CD4-positive, alpha-beta T cell treated with Interleukin-2 at 100 ng/mL for 4 hours (primary cell): ENCODE measurements at places on chromosomes 2 and 18.
A peak's percentile ranks its signal among the peaks of the same experiment; 100 is the strongest.

DNA sequence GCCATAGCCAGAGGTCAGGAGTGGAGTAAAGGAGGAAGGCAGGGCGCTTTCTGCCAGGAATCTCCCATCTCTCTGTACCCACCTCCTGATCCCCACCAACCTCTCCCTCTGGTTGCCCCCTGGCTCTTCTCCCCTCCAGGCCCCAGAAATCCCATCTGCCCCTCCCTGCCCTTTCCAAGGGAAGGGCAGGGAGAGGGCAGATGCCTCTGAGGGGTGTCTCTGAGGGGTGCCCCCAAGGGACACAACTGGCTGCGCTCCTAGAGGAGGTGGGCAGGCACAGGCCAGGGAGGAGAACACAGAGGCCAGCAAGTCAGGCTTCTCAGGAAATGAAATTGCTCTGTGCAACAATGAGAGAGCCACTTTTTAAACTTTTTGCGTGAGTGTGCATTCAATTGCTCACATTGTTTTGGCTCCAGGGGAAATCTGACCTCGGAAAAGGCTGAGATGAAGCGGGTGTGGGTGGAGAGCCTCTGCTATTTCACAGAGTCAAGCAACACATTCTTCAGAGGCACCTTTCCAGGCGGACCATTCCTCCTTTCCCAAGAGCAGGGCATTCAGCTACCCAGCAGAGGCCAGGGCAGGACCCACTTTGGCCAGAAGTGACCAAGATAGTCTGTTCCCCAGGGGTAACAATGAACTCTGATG lies 125.5 kb downstream of the SMAD7 start:
- DNase-seq, result no peak

- no peak for DNase-seq
These were observed 8.1 kb downstream of the SMAD7 start for GRCh38 chr18:48942554-48943261.

- DNase-seq, result no peak
These were observed 278.1 kb downstream of the LRATD1 start for GRCh38 chr2:14910654-14911053.

GRCh38 chr2:241803387-241804325 lies 5.3 kb upstream of the NEU4 start:
- peak; percentile 40 for DNase-seq

DNA sequence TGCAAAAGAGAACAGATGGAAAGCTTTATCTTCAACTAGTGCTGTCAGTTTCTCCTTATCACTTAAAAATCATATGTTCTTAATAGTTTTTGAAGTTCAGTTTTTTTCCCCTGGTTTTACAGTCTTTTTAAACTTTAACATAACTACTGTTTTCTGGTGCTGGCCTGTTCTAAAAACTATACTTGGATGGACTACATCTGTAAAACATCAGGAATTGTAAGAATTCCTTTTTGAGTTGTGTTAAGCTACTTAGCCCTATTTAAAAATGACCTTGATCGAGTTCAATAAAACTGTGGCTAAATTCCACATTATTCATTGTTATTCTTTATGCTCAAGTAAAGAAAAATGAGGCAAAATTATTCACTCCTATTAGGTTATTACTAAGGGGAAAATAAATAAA lies 397.7 kb downstream of the NUP35 start:
- DNase-seq, result no peak

GRCh38 chr2:196291873-196292800 lies 120.8 kb upstream of the STK17B start:
- DNase-seq, result no peak

GRCh38 chr2:185147361-185147760 lies 549.0 kb downstream of the ZNF804A start:
- no peak for DNase-seq

DNA sequence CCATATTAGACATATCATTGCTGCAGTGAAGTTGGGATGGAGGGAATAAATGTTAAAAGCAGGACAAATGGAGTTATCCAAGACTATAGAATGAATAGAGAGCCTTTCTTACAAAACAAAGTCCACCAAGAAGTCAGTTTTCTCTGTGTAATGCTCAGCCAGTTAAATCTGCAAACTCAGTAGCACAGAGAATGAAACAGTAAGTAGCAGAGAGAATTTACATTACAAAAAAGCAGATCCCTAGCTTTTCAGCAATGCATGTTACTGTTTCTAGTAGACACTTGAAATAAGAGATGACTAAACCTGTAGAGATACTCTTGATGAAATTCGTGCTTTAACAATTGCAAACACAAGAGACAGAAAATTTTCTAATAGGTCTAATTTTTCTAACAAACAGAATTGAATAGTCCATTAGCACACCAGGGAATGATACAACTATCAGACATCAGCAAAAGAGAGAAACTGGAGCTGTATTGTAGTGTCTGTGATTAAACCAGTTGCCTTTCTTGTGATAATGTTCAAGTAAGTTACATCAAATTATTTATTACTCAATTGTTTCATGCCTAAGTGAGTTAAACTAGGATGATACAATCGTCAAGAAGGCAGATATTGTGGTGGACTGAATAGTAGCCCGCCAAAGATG lies 322.2 kb upstream of the DDX18 start:
- no peak for DNase-seq

DNA sequence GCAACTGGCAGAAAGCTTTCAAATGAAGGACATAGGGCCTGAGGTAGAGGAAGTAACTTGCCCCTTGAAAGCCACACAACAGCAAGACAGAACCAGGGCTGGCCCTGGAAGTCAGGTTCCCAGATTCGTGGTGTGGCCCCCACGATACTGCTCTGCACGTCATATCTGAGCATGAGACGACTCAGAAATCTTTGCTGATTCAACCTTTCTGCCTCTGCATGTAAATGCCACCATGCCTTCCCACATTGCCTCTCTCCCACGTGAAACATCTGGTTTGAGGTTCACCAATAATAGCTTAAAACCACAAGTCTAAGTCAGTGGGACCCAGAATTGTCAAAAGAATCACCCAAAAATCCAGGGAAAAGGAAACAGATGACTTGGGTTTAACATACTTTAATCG lies 214.0 kb upstream of the TRIB2 start:
- DNase-seq, result peak; percentile 39

GRCh38 chr18:68826121-68826520 lies 28.2 kb downstream of the CCDC102B start:
- no peak for DNase-seq

DNA sequence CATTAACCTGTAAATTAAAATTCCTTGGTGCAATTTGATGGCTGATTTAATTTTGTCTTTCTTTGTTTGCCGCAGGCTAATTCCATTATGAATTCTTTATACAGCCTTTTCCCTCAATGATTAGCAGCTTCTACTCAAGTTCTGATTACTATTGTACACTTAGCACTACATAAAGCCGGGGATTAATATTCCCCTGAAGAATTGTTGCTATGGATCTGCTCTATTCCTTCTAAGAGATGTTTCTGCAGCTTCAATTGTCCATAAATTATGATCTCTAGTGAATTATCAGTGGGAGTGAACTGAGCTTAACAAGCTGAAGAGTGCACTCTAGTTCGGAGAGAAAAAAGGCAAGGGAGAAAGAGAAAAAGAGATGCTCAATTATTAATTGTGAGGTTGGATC lies 433.7 kb upstream of the SPRED2 start:
- no peak for DNase-seq

DNA sequence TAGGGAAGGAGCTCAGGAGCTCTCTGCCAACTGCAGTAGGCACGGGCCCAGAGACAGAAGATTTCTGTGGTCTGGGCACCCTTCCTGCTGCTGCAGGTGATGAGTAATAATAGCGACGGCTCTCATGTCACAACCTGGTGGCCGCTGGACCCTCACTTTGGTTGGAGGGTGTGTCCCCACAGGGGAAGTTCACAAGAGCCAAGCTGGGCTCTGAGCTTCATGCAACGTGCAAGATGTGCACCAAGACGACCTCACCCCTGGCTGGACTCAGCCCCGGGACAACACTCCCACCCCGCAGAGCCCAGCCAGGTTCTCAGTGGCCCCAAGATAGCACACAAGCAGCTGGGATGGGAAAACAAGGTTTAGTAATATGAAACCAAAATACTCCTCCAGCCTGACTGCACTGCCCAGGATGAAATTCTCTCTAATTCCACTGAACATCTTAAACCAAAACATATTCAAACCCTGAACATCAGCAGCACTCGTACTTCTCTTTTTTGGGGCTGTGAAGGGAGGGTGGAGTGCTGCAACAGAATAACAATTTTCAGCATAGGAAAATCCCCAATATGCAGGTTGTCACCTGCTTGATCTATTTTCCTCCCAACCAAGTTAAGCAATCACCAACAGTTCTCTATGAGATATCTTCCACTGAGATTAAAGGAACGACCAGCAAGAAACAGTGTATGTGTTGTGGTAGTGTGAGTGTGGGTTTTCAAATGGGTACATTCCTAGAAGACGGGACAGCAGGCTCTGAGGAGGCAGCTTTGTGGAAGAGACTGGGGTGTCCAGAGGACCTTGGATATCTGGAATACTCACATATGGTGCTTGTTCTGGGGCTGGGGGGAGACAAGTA lies 26.5 kb downstream of the BCL2 start:
- DNase-seq, result peak; percentile 50

GRCh38 chr18:13700153-13700552 lies 26.2 kb downstream of the FAM210A start:
- no peak for DNase-seq

DNA sequence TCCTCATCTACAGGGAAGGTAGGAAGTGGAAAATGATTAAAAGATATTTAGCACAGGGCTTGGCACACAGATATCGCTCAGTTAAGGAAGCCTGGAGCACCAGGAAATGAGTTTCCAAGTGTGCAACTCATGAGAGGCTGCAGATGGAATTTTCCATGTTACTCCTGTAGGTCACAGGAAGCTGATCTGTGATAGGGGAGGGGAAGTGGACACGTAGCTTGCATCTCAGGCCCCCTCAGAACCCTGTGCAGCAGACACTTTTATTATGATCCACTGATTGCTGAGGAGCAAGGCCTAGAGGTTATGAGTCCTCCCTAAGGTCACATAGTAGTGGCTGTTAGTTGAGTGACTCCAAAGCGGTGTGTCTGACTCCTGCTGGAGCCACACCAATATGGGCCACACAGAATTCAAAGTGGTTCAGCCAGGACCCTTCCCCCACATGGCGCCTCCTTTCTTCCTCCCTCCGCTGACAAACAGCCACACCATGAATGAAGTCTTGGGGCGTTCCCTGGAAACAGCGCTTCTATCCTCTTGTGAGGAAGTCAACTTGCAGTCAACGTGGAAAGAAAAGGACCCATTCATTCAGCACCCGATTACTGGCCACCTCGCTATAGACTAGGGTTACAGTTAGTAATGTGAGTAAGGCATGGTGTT lies 21.5 kb downstream of the DYSF start:
- DNase-seq, result no peak

- no peak for DNase-seq
These were observed 695.1 kb downstream of the ZEB2 start for GRCh38 chr2:143824791-143825190.

- no peak for DNase-seq
These were observed 5.7 kb upstream of the MBP start for GRCh38 chr18:77138270-77138669.

GRCh38 chr18:62183578-62184195 lies 3.2 kb downstream of the PIGN start:
- peak; percentile 74 for DNase-seq

DNA sequence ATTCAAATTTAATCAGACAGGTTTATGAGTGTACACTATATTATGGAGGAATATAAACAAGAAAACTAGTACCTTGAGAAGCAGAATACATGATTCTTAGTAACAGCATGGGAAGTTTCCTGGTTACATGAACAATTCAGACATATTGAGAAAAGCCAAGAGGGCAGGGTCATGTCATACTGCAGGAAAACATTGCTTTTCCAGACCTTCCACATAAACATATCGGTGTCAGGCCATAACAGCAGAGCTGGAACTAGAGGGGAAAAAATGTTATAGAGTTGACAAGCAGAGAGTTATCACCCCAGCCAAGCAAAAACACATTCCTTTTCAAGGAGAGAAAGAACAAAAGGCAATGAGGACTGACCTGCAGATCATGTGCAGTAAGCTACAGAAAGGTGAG lies 74.7 kb upstream of the ZNF236 start:
- DNase-seq, result no peak

GRCh38 chr2:62221141-62221540 lies 25.2 kb downstream of the B3GNT2 start:
- no peak for DNase-seq

- no peak for DNase-seq
These were observed 95.6 kb upstream of the ACVR1 start for GRCh38 chr2:157971702-157972101.

- no peak for DNase-seq
These were observed 155.2 kb downstream of the SH3BP4 start for GRCh38 chr2:235106874-235107639.

GRCh38 chr2:175366815-175367214 lies 185.3 kb upstream of the ATP5MC3 start:
- DNase-seq, result peak; percentile 12

DNA sequence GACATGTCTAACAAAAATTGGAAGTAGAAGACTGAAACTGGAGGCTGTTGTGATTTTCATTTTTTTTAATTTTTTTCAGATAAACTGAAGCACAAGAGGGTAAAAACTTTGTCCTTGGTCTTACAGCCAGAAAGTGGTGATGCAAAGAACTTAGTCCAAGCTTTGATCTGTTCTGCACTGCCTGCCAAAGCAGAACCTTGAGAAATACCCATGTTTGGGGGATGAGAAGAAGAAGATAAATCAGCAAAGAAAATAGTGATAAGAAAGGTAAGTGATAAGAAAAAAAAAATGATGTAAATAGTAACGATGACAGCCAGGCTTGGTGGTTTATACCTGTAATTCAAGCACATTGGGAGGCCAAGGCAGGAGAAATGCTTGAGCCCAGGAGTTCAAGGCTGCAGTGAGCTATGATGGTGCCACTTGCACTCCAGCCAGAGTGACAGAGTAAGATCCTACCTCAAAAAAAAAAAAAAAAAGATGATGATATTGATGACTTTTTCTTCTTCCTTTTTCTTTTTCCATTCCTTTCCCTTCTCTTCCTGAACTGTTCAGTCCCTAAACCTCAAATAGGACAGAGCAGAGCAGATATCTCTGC lies 14.6 kb upstream of the NOSTRIN start:
- DNase-seq, result no peak

- no peak for DNase-seq
These were observed 2.2 kb upstream of the GPR148 start for GRCh38 chr2:130726614-130727180.

DNA sequence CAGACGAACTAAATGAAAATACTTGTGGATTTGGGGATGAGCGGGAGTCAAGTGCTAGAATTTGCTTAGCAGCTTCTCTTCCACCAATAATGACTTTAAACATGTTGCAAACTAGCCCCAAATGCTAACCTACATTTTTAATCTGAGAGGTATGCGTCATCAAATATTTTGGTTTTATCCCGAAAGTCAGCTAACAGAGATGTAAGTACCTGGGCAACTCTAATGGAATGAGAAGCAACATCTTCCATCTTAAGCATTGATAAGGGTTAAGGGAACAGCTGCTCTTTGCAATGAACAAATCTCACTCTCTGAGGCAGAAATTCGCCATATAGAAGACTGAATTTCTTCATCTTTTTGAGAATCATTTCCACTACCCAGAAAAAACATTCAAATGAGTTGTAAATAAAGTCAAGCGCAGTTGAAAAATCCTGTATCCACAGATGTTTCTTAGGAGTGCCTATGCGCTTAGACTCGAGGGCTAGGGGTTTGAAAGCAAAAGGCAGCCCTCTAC lies 926 bp upstream of the YPEL5 start:
- DNase-seq, result no peak

- no peak for DNase-seq
These were observed 111.3 kb upstream of the CAVIN2 start for GRCh38 chr2:191957996-191958860.

- DNase-seq, result no peak
These were observed 229.5 kb upstream of the ZC3H15 start for GRCh38 chr2:186256540-186256939.

- no peak for DNase-seq
These were observed 113.4 kb downstream of the GORASP2 start for GRCh38 chr2:171042253-171042969.

- DNase-seq, result no peak
These were observed 85.5 kb upstream of the DTNA start for GRCh38 chr18:34624551-34624950.
